CD4-positive, CD25-positive, alpha-beta regulatory T cell (primary cell): ENCODE measurements at places on chromosomes 5 and 9. TPM values are rescaled to one million over a fixed set of nuclear protein-coding genes. Genes with fewer than 3 reads are reported as not detected.

Gene TMC1
- not detected for polyA plus RNA-seq

Gene SLC25A2
- polyA plus RNA-seq = not detected

Gene TMEM174
- polyA plus RNA-seq = not detected

Gene PIP5K1B
- 1.0 TPM for polyA plus RNA-seq

Gene OBP2B
- not detected for polyA plus RNA-seq

Gene SPINK7
- not detected for polyA plus RNA-seq

Gene PRRX2
- not detected for polyA plus RNA-seq

Gene PCDHA13
- polyA plus RNA-seq = not detected

Gene PTGER4
- 37.6 TPM for polyA plus RNA-seq

Gene GRM6
- not detected for polyA plus RNA-seq
